ENCODE measurements at places on chromosomes 13 and 19.

GRCh38 chr19:7924651-7925170, 1.2 kb downstream of the CTXN1 start:
- no peak for DNase-seq

DNA sequence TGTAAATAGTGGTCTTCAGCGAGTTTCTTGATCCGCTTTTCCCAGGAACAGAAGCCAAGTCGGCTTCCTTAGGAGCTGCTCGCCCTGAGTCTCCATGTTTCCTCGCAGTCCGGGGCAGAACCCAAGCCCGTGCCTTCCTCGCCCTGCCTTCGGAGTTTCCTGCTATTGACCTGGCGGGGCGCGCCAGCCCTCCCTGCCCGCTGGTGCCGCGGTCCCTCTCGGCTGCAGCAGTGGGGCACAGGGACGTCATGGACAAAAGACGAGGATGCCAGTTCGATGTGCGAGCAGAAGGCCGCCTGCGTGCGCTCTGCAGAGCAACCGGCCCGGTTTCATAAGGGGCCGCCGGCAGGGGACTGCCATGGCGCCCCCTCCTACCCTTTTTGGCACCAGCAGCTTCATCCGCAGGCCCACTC, 156.6 kb downstream of the TM9SF2 start:
- peak; percentile 50 for DNase-seq

DNA sequence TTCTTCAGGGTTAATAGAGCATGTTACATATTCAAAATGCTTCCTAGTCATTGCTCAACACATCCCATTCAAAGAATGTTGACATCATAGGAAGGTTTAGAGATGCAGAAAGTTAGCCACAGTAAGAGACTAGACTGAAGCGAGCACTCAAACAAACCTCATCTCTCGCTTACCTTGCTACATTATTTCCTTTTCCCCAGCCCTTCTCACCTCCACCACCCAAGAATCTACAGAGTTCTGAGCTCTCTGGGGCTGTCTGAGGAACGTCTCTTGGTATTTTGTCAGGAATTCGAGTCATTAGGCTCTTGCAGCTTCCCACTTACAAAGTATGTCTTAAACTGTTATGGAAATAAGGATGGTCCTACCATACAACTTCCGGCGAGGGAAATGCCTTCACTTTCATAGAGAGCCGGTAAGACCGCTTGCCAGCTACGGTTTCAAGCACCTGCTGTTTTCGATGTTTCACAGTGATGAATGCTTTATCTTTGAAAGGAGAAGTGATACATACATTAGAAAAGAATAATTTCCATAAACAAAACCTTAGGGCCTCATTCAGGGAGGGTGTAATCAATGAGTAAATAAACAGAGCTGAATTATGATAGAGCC, 65.1 kb downstream of the FLT1 start:
- peak; percentile 78 for DNase-seq

- no peak for DNase-seq
These were observed 1.7 kb downstream of the ARHGAP35 start for GRCh38 chr19:46862503-46862834.

- no peak for DNase-seq
These were observed 10.6 kb downstream of the KHSRP start for GRCh38 chr19:6413721-6414643.

- no peak for DNase-seq
These were observed 422.8 kb upstream of the PCDH9 start for GRCh38 chr13:67652887-67653286.

- no peak for DNase-seq
These were observed 38.8 kb downstream of the SHISA2 start for GRCh38 chr13:26012995-26013394.

GRCh38 chr13:100458673-100459072, 129.9 kb downstream of the GGACT start:
- DNase-seq: no peak

- peak; percentile 63 for DNase-seq
These were observed at the start of gene FRY for GRCh38 chr13:32031025-32031814. Gene FRY (plus strand): TSS chr13:32031774. CDS start chr13:32031796, 22 bp downstream.

- DNase-seq: no peak
These were observed 1.1 kb downstream of the ADAMTS10 start for GRCh38 chr19:8609279-8610040.

- no peak for DNase-seq
These were observed 207.7 kb upstream of the DACH1 start for GRCh38 chr13:72074663-72075062.

- DNase-seq: no peak
These were observed 166.1 kb downstream of the USP12 start for GRCh38 chr13:27005556-27005955.

Data from NT2/D1 (cell line).